ENCODE measurements at places on chromosomes 12 and 14.

GRCh38 chr12:83018088-83018487 is 331.4 kb downstream of the TMTC2 start:
- no peak for DNase-seq

DNA sequence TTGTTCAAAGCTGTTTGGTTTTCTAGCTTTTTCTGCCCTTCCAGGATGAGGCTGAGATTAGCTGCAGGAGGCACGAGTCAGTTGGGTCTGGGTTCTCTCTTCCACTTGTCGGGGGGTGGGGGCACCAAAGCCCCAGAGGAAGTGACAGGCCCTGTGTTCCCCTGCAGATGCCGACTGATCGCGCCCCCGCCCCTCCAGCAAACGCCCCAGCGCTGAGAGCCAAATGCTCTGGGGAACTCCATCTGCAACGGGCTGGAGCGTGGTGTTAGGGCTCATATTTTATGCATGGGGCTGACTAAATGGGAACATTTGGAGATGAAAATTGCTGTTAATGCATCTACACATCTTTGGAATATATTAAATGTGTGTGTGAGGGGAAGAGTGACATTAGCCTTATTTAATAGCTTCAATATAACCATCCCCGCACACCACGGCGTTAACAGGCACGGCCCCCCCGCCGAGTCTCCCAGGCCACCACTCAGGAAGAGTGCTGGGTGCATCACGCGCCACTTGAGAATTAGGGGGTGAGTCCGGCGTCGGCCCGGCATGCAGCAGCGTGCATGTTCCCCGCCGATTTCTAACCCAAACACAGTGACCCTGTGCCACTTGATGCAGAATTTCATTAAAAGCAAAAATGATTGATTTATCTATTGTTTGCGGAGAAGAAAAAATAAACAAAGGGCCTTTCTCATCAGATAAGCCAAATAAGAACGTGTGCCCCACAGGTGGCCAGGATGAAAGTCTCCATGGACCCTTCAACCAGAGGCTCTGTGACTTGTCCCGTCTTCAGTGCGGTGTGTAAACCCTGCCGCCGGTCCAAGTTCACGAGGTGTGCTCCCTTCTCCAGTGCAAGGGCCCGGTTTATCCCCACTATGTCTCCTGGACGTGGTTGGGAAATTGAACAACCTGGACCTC is 165.0 kb upstream of the RTL1 start:
- no peak for DNase-seq

GRCh38 chr12:30996752-30997151 is 70.2 kb downstream of the TSPAN11 start:
- no peak for DNase-seq

DNA sequence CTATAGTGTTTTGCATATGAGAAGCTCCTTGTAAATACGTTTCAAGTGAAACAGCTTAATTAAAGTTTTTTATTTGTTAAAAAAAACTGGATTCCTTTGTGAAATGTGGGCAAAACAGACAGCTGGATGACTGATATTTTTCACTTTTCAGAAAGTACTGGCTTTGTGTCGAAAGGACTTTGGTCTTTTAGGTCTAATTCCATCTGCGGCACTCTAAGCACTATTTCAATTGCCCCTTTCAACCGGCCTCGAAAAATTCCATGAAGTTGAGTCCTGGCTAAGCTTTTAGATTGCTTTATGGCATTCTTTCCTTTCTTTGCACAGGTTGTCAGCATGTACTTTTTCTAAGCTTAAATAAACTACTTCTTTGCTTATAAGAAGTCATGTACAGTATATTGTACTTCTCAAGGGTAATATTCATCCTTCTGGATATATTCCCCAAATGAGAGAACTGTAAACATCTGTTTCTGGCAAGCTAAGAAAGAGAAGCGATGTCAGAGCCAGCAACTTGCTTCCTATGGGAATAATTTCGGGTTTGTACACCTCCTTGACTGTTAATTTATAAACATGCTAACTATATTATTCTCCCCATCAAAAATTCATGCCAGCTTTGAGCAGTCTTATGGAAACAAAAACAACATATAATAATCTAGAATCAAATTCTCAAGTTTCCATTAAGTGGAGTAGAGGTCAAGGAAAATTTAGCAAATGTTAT is 611.3 kb downstream of the ETNK1 start:
- DNase-seq, result no peak

DNA sequence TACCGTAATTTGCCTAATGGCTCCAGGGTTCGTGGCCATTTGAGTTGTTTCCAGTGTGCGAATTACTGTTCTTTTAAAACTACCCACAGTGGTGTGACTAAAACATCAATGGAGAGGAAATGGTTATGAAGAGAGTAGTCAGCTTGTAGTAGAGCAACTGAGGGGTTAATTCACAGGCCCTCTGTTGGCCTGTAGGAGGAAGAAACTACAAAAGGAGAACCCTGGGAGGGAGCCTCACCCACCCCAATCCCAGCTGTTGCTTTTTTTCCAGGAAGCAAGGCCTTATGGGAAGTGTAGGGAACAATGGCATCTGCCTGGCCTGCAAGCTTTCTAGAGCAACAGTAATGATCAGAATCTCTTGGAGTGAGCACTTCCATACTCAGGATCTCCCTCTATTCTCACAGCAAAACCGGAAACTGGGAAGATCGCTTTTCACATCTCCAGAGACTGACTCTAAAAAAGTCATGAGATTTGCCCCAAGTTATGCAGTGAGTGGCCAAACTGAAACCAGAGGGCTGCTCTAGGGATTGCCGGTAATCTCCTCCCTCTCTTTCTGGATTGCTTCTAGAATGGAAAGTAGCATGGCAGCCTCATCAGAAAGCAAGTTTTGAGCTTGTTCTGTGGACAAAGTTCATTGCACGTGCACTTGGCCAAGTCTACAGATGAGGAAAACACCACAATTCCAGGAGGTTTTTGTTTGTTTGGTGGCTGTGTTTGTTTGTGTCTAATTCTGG is 125.3 kb upstream of the PWP1 start:
- no peak for DNase-seq

- peak; percentile 18 for DNase-seq
Observed at GRCh38 chr12:121132601-121133481, at the start of gene P2RX7. P2RX7 (plus strand) TSS chr12:121132876; CDS start chr12:121132971, 95 bp downstream.

GRCh38 chr12:76002598-76003354 is 28.8 kb downstream of the PHLDA1 start:
- no peak for DNase-seq

GRCh38 chr12:7460375-7461259 is 16.7 kb upstream of the CD163L1 start:
- DNase-seq, result no peak

GRCh38 chr14:95374239-95374997 is 54.7 kb upstream of the CLMN start:
- no peak for DNase-seq

DNA sequence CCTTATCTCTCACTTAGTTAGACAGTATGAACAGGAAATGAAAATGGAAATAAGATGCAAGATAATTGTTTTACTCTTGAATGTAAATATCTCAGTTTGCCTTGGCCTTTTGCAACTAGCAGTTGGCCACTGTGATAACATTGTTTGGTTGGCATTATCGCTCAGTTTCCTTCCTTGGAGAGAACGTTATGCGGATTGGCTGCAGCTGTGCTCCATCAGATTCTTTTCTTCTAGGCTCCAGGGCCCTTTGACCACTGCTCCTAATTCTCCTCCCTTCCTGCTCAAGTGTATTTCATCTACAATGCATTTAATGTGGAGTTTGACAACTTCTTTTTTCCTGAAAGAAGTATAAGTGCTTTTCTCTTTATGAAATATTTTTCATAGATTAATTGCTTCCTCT is 284.2 kb downstream of the ADAMTS20 start:
- no peak for DNase-seq

DNA sequence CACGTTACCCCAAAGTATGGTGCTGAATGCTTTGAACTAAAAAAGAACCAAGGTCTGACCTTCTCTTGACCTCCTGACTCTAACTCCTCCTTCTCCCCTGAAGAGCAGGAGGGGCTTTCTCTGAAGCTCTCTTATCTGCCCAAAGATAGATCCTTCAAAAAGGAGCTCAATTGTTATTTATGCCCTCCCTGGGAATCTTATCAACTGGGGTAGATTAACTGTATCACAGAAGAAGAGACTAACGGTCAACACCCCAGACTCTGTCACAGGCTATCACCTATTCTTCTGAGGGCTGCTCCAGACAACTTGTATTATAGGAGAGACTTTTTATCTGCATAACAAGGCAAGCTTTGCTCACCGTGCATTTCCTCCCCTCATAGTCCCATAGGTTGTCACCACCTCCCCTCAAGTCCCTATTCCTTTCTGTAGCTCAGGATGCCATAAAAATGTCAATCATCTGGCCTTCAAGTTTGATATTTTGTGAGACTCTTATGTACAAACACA is 86.6 kb downstream of the PAPLN start:
- DNase-seq, result no peak

DNA sequence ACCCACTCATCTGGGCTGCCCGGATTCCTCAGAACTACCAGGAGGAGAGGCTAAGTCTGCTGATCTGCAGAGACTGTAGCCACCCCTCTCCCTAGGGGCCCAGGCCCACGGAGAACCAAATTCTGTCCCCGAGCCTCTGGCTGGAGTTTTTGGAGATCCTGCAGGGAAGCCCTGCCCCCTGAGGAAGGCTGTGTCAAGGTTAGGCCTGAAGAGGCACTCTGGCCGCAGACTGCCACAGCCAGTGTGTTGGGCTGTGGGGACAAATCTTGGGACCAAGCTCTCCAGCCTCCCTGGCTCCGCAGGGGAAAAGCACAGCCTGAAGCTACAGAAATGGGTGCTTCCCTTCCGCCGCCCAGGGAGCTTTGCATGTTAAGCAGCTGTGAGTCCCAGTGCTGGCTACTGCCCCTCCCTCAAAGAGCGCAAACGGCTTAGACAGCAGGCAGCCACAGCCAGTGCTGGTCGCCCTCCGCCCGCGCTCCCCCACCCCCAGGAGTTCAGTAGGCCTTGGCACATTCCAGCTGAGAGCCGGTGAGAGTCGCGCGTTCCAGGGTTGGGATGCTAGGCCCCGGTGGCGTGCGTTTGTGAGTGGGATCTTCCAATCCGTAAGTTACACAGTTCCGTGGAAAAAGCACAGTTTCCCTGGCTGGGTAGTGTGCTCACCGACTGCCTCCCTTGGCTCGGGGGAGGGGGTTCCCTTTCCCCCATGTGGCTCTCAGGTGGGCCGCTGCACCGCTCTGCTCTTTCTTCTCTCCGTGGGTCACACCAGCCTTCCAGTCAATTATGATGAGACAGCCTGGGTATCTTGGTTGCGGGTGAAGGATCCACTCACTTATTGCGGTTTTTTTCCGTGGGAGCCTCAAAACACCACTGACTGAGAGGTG is 13.2 kb downstream of the CLEC4E start:
- DNase-seq, result no peak

GRCh38 chr14:30340495-30340894 is 218.5 kb upstream of the G2E3 start:
- DNase-seq, result no peak

DNA sequence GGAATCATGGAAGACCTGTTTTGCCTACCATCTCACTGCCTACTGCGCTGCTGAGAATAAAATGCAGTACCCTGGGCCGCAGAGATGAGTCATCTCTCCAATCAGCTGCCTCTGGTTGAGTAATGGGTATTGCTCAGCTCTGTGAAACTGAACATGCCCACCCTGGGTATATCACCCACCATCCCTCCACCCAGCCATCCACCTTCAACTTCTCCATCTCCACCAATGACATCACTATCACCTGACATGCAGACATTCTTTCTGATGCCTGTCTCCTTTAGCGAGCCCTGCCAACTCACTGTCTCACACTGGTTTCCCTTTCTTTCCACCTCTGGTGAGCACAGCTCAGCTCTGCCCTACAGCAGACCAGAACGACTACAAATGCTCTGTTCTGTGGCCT is 33.6 kb downstream of the E2F7 start:
- no peak for DNase-seq

DNA sequence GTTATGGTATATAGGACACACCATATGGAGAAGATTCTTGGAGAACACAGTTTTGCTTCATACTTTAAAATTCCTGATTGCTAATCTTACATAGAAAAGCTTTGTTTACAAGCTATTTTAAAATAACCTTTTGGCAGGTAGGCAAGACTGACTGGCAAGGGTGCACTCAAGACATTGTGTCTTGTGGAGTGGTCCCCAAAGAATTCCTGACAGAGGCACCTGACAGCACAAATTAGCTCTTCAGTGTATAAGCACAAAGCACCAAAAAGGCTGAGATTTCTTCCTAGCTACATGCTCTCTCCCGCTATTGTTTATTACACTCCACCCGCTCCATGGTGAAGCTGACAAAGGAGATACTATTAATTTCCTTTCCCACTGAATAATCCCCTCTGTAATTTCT is 139.4 kb downstream of the MON2 start:
- peak; percentile 42 for DNase-seq

DNA sequence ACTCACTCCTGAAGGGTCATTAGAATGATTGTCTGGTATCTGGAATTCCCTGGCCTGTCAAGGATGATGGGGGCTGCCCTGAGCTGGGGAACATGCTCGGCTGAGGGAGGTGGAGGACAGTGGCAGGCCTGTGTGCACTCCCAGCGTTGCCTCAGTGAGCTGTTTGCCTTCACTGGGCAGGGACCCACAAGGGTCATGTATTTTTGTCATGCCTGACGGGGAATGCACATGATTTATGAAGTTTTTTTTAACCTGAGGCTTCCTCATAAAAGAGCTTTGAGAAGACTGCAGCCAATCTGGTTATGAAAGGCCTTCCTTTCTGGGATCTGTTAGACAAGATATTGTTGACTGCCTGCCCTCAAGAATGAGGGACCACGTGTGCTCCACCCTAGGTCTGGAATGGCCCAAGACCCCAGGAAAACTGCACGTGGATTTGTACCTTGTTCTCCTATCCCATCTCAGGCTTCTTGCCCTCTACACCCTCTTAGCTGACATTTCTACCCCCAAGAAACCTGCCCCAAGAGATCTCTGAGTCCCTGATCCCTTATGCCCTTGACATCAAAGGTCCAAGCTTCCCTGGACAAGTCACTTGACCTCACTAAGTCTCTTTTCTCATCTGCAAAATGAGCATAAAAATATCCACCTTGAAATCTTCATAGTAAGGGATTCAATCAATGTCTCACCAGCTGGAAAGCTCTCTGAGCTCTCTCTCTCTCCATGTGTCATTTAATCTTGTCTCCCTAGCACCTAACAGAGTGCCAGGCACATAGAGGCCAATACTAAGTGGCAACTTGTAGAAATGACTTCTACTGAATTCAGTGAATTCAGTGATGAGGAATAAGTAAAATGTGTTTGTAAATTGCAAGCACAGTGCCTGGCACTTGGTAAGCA is 24.5 kb upstream of the COL2A1 start:
- DNase-seq, result no peak
